Heart right ventricle (tissue), 16 donors: ENCODE measurements at places on chromosomes 7 and 10.
A peak's percentile ranks its signal among the peaks of the same experiment; 100 is the strongest.

DNA sequence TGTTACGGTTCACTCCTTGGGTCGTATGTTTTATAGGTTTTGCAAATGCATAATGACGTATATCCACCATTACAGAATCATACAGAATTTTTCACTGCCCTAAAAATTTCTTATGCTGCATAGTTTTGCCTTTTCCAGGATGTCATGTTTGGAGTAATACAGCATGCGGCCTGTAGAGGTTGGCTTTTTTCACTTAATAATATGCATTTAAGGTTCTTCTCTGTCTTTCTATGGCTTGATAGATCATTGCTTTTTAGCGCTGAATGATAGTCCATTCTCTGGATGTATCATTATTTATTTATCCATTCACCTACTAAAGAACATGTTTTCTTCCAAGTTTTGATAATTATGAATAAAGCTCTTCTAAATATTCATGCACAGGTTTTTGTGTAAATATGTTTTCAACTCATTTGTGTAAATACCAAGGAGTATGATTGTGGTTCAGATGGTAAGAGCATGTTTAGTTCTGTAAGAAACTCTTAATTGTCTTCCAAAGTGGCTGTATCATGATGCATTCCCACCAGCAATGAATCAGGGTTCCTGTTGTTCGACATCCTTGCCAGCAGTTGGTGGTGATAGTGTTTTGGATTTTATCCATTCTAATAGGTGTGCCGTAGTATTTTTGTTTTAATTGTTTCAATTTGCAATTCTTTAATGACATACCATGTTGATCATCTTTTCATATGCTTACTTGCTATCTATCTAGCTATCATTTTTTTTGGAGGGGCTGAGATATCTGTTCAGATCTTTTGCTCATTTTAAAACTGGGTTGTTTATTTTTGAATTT, 531.2 kb upstream of the GHITM start:
- H3K4me3 ChIP-seq, result no peak overlapping the region
- no peaks in the 10 kb centered on the region for H3K27me3 ChIP-seq
- no peak overlapping the region for H3K27ac ChIP-seq
- no peaks in the 10 kb centered on the region for H3K4me1 ChIP-seq
- H3K36me3 ChIP-seq, result no peaks in the 10 kb centered on the region
- DNase-seq, result no peak

GRCh38 chr7:82527851-82528250, 84.3 kb upstream of the CACNA2D1 start:
- DNase-seq, result no peak
- no peak overlapping the region for H3K4me3 ChIP-seq
- no peaks in the 10 kb centered on the region for H3K36me3 ChIP-seq
- no peaks in the 10 kb centered on the region for H3K4me1 ChIP-seq
- no peaks in the 10 kb centered on the region for H3K27me3 ChIP-seq

- H3K36me3 ChIP-seq, result no peaks in the 10 kb centered on the region
- H3K27ac ChIP-seq, result no peak overlapping the region
- H3K27me3 ChIP-seq, result no peaks in the 10 kb centered on the region
- H3K4me1 ChIP-seq, result peaks cover 32% of the 10 kb centered on the region
These were observed 97.0 kb downstream of the C10orf105 start for GRCh38 chr10:71622616-71623015.

GRCh38 chr7:129089521-129090212, 34.8 kb upstream of the TNPO3 start:
- no peaks in the 10 kb centered on the region for H3K27me3 ChIP-seq
- H3K27ac ChIP-seq, result no peak overlapping the region
- no peak for DNase-seq

DNA sequence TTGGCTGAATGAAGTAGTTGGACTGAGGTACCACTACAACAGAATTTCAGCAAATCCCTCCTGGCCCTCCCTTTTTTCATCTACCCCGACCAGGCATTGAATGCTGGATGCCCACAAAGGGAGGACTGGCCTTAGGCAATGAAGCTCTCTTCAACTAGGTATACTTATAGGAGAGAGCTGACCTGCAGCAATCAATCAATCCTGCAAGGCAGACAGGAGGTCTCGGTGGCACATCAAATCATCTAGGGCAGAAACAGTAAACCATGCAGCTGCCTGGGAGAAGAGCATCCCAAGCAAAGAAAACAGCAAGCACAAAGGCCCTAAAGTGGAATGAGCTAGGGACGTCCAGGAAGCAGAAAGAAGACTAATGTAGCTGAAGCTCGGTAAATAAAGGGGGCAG, 2.4 kb upstream of the ABRAXAS2 start:
- no peak overlapping the region for H3K4me3 ChIP-seq
- no peak for DNase-seq
- no peak overlapping the region for H3K27ac ChIP-seq
- no peaks in the 10 kb centered on the region for H3K36me3 ChIP-seq
- no peaks in the 10 kb centered on the region for H3K27me3 ChIP-seq
- peaks cover 19% of the 10 kb centered on the region for H3K4me1 ChIP-seq

- DNase-seq, result no peak
- H3K36me3 ChIP-seq, result no peaks in the 10 kb centered on the region
- no peaks in the 10 kb centered on the region for H3K4me1 ChIP-seq
- no peak overlapping the region for H3K27ac ChIP-seq
- no peaks in the 10 kb centered on the region for H3K27me3 ChIP-seq
- H3K4me3 ChIP-seq, result no peak overlapping the region
These were observed 940.1 kb upstream of the SORCS1 start for GRCh38 chr10:108104551-108105156.

GRCh38 chr10:89175816-89176215, 31.3 kb downstream of the CH25H start:
- H3K4me3 ChIP-seq, result no peak overlapping the region
- no peak for DNase-seq
- no peaks in the 10 kb centered on the region for H3K36me3 ChIP-seq
- H3K27ac ChIP-seq, result no peak overlapping the region

DNA sequence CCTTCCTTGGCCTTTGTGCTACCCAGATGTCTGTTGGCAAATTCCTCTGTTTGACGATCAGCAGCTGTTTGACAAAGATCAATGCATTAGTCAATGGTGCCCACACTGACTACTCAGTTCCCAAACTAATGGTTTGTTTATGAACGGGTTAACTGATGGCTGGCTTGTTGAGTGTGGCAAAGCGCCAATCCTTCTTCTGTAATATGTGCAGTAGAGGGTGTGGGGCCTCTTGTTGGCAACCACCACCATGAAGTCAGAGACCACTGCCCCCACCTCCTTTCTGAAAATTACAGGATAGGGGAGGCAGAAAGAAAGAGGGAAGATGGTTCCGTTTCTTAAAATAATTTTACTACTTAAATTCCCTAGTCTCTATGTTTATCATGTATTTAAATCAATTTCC, 2.6 kb upstream of the PLCE1 start:
- H3K27me3 ChIP-seq, result no peaks in the 10 kb centered on the region
- DNase-seq, result no peak
- no peaks in the 10 kb centered on the region for H3K36me3 ChIP-seq
- H3K4me1 ChIP-seq, result peaks cover 42% of the 10 kb centered on the region
- H3K27ac ChIP-seq, result peak overlapping the region; percentile 51

GRCh38 chr7:135743907-135744731, 4.5 kb downstream of the FAM180A start:
- peak; percentile 46 for DNase-seq
- H3K27ac ChIP-seq, result peak overlapping the region; percentile 55
- H3K4me1 ChIP-seq, result peaks cover 73% of the 10 kb centered on the region
- peak overlapping the region; percentile 10 for H3K4me3 ChIP-seq
- H3K36me3 ChIP-seq, result no peaks in the 10 kb centered on the region
- H3K27me3 ChIP-seq, result no peaks in the 10 kb centered on the region

GRCh38 chr7:50695026-50695425, 87.7 kb downstream of the GRB10 start:
- peaks cover 30% of the 10 kb centered on the region for H3K4me1 ChIP-seq
- no peak for DNase-seq
- H3K4me3 ChIP-seq, result no peak overlapping the region
- H3K27me3 ChIP-seq, result no peaks in the 10 kb centered on the region
- no peak overlapping the region for H3K27ac ChIP-seq

GRCh38 chr7:142362349-142362748, 104.5 kb upstream of the PRSS58 start:
- no peaks in the 10 kb centered on the region for H3K36me3 ChIP-seq
- H3K27ac ChIP-seq, result no peak overlapping the region
- no peak for DNase-seq
- no peak overlapping the region for H3K4me3 ChIP-seq
- no peaks in the 10 kb centered on the region for H3K27me3 ChIP-seq
- no peaks in the 10 kb centered on the region for H3K4me1 ChIP-seq

- H3K36me3 ChIP-seq, result no peaks in the 10 kb centered on the region
- no peak for DNase-seq
- H3K27me3 ChIP-seq, result no peaks in the 10 kb centered on the region
- H3K4me1 ChIP-seq, result peaks cover 5% of the 10 kb centered on the region
- no peak overlapping the region for H3K27ac ChIP-seq
These were observed 43.9 kb downstream of the APBB1IP start for GRCh38 chr10:26481914-26482550.

DNA sequence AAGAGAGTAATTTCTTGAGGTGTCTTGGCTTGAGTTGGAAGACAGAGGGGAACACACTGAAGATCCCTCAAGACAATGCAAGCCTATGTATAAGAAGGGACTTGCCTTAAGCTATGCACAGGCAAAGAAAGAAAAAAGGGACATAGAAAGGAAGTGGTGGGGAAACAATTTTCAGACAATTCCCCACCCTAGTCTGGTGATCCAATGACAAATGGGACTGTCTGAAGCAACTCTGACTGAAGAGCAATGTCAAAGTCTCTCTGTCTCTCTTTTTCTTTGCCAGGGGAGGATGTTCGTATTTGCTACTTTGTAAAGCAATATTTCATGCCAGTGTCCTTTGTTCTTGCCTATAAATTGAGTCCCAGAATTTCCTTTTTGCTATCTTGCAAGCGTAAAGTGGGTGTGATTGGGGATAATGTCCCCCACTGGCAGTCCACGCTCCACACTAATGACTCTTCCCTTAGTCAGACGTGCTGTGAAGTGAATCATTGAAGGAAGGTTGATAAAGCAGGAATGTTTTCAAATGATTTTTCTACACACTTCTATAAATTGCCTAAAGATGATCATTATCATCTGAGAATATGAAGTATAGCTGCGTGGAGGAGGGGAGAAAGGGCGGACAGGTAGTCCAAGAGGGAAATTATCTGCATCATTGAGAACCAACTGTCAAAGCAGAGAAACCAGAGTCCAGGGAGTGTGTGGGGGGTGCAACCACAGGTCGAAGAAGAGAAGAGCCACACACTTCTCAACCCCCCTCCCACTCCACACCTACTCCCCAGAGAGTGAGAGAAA, 243.8 kb upstream of the ETV1 start:
- DNase-seq, result no peak
- no peak overlapping the region for H3K4me3 ChIP-seq
- H3K27ac ChIP-seq, result no peak overlapping the region
- no peaks in the 10 kb centered on the region for H3K4me1 ChIP-seq
- H3K27me3 ChIP-seq, result no peaks in the 10 kb centered on the region

- H3K27me3 ChIP-seq, result no peaks in the 10 kb centered on the region
- no peak overlapping the region for H3K27ac ChIP-seq
These were observed 75.5 kb downstream of the NRP1 start for GRCh38 chr10:33258967-33259366.

DNA sequence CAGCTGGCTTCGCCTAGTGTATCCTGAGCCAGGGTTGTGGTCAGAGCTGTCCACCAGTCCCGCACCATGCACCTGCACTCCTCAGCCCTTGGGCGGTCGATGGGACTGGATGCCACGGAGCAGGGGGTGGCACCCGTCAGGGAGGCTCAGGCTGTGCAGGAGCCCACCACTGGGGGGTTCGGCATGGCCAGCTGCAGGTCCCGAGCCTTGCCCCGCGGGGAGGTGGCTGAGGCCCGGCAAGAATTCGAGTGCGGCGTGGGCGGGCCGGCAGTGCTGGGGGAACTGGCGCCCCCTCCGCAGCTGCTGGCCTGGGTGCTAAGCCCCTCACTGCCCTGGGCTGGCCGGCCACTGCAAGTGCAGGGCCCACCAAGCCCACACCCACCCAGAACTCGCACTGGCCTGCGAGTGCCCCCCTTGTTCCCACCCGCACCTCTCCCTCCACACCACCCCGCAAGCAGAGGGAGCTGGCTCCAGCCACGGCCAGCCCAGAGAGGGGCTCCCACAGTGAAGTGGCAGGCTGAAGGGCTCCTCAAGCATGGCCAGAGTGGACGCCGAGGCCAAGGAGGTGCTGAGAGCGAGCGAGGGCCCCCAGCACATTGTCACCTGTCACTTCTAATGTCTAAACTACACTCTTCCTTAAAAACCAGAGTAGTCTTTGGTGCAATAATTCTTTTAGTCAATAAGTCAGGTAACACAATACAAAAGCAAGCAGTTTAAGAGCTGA, 11.0 kb downstream of the FAM25A start:
- H3K27me3 ChIP-seq, result no peaks in the 10 kb centered on the region
- DNase-seq, result no peak
- no peaks in the 10 kb centered on the region for H3K36me3 ChIP-seq
- H3K4me3 ChIP-seq, result no peak overlapping the region
- H3K27ac ChIP-seq, result no peak overlapping the region

- H3K4me3 ChIP-seq, result no peak overlapping the region
- DNase-seq, result peak; percentile 42
- H3K27ac ChIP-seq, result peak overlapping the region; percentile 60
- no peaks in the 10 kb centered on the region for H3K36me3 ChIP-seq
- peaks cover 28% of the 10 kb centered on the region for H3K4me1 ChIP-seq
- no peaks in the 10 kb centered on the region for H3K27me3 ChIP-seq
These were observed 27.5 kb downstream of the VWA2 start for GRCh38 chr10:114266521-114266920.

GRCh38 chr10:114714281-114714741, 56.2 kb upstream of the ABLIM1 start:
- H3K4me3 ChIP-seq, result peak overlapping the region; percentile 2
- peak; percentile 60 for DNase-seq
- peaks cover 94% of the 10 kb centered on the region for H3K4me1 ChIP-seq
- H3K27me3 ChIP-seq, result no peaks in the 10 kb centered on the region
- H3K36me3 ChIP-seq, result no peaks in the 10 kb centered on the region
- H3K27ac ChIP-seq, result peak overlapping the region; percentile 84

- no peaks in the 10 kb centered on the region for H3K27me3 ChIP-seq
- H3K27ac ChIP-seq, result no peak overlapping the region
- H3K4me3 ChIP-seq, result no peak overlapping the region
- H3K4me1 ChIP-seq, result no peaks in the 10 kb centered on the region
- H3K36me3 ChIP-seq, result no peaks in the 10 kb centered on the region
These were observed 238.7 kb upstream of the TCF7L2 start for GRCh38 chr10:112711366-112711765.

DNA sequence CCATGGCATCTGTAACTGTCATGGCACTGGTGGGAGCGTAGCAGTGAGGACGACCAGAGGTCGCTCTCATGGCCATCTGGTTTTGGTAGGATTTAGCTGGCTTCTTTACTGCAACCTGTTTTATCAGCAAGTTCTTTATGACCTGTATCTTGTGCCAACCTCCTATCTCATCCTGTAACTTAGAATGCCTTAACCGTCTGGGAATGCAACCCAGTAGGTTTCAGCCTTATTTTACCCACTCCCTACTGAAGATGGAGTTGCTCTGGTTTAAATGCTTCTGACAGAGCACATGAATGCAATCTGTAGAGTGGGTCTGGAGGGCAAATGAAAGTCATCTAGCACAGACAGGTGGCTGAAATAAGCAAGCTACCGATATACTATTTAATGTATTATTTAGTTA, 55.3 kb upstream of the OPN4 start:
- no peaks in the 10 kb centered on the region for H3K27me3 ChIP-seq
- H3K27ac ChIP-seq, result no peak overlapping the region
